ELF-1 (cell line): ENCODE measurements at places on chromosomes 2 and 18.

GRCh38 chr2:173652767-173653431 is 298.2 kb downstream of the CDCA7 start:
- DNase-seq: peak; percentile 29

GRCh38 chr2:74222300-74222650 is 23.9 kb downstream of the MTHFD2 start:
- DNase-seq: no peak

DNA sequence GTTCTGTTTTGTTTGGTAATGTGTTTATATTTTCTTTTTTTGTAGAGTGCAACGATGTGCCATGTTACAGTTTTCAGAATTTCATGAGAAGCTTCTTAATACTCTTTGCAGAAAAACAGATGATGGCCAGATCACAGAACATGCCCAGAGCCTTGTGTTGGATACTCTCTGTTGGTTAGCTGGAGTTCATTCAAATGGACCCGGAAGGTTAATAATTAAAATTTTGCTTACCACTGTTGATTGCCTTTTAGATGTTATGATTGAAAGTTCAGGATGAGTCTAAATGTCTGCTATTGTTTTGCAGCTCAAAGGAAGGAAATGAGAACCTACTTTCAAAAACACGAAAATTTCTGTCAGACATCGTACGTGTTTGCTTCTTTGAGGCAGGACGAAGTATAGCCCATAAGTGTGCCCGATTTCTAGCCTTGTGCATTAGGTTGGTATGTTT is 85.2 kb downstream of the BIRC6 start:
- no peak for DNase-seq

GRCh38 chr18:48300463-48300961 is 108.7 kb downstream of the ZBTB7C start:
- DNase-seq: peak; percentile 74

- no peak for DNase-seq
Observed at GRCh38 chr2:20702563-20702962, 35.6 kb downstream of the GDF7 start.

GRCh38 chr2:103459283-103459682 is 697.5 kb downstream of the TMEM182 start:
- no peak for DNase-seq

DNA sequence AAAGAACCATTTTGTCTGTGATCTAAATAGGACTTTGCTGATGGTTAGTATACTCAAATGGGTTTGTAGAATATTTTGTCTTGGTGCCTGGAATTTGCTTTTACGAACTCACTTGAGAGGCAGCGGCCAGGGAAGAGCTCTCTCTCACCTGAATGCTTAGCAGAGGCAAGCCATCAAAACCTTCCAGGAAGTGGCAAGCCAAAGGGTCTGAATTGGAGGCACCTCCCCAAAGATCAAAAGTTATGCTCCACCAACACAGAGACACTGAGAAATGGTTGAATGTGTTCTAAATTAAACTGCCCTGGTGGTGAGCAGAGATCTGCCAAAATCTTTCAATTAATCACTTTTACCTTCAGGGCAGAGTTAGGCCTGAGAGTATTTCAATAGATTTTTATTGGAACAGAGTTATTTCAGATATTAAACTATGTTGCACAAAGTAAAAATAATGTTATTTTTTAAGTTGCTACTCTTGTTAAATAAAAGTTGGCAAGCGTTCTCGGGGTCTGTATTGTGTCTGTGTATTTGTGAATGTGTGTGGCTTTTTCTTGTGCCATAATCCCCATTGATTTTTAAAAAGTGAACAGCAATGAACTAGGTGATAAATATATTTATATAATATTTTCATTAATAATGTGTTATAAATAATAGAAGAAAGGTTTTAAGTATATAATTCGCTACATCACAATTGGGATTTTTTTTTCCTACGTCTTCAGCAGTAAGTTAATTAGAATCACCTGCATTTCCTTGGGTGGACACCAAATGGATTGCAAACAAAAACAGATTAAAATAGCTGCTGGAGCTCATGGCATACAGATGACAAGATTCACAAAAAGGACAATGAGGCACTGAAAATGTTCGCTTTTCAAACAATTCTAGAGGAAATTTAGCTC is 416.1 kb downstream of the ARHGAP15 start:
- no peak for DNase-seq

DNA sequence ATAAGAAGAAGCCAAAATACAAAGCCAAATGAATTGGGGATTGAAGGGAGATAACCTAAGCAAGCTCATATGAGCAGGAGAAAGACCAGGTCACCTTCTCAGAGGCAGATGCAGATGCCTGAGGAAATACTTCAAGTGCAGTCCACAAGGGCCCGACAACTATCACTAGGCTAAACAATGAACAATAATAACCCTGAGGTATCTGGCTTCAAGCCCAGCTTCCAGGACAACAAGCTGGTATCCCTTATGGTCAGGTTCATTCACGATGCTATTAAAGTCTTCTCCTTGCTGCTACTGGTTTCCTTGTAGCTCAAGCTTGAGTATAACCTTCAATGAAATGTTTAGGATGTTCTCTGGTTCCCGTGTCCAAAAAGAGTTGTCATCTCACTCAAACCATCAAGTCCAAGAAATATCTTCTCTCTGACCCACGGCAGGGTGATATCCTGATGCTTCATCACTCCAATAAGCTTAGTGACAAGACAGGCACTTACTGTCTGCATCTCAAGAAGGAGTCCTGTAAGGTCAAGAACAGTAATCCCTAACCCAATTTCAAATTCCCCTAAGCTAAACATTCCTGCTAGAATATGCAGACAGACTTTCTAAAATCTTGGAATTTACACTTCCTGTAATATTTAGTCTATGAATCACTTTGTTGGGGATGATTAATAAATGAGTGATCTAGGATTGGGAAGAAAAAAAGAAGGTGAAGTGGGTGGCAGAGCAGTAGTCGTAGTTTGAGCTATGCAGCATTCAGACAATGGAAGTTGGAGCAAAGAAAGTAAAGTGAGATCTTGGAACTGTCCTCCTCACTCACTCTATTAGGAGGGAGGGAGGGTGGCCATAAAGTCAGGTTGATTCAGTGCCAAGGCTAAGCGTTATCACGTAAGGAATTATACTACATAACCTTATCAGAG is 33.1 kb downstream of the CHN1 start:
- DNase-seq: no peak

DNA sequence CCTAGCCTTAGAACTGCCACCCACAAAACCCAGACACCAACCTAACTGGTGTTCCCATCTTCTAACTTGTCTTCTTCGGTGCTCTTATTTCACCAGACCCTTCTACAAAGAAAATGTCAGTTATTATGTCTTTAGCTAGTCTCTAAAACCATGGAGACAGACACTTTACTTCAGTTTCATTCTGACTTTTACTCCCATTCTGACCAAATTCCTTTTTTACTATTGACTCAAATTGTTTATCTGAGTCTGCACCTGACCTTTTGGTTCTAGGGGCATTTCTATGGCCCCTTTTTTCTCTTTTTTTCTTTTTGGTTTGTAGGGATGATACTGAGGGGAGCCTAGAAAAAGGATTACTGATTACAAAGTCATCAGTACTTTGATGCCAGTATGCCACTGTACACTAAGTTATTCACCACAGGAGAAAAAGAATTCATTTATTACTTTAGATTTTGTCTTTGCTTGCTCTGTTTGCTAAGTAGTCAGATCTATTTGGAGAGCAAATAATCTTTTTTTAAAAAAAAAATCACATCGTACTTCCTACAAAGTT is 6.8 kb upstream of the SLC1A4 start:
- no peak for DNase-seq

DNA sequence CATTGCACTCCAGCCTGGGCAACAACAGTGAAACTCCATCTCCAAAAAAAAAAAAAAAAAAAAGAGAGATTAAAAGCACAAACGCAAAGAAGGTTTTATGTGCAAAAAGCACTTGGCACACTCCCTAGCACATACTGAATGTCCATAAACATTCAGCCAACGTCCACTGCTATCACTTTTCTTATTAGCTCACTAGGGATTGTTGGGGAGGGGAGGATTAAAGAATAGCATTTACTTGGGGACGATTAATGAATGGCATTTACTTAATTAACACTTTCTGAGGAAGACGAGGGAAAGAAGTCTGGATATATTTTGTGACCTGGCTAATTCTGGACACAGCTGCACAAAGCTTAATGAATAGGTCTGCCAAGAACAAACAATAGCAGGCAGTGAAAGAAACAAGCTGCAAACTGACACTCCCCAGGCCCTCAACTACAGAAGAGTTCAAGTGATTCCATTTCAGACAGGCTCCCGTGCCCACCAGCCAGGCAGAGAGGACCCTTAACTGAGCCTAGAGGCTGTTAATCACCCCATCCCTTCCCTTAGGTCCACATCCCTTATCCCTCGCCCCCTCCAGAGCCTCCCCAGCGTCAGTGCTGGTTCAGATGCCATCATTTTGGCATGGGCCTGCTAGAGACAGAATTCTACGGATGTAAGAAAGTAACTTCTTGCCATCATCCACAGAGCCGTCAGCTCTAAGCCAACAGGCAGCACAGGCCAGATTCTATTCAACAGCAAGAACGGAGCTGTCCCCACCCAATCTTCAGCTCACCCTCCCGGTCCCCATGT is 7.4 kb downstream of the CYB5A start:
- no peak for DNase-seq

DNA sequence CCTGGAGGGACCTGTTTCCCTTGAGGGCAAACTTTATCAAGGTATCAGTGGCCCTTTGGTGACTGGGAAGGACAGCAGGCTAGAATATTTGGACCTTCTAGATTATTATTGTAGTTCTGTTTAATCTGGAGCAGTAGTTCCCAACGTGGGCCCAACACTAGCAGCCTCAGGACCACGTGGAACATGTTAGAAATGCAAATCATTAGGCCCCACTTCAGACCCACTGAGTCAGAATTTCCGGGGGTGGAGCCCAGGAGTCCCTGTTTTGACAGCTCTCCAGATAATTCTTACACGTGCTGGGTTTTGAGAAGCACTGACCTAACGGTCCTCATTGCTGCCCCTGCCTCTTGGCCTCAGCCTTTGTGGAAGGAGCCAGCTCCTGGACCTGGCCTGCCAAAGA is 25.5 kb upstream of the DYNC2LI1 start:
- no peak for DNase-seq

GRCh38 chr2:122238006-122238559 is 482.6 kb downstream of the TSN start:
- DNase-seq: no peak

- no peak for DNase-seq
Observed at GRCh38 chr18:42028247-42028832, 73.3 kb downstream of the PIK3C3 start.

DNA sequence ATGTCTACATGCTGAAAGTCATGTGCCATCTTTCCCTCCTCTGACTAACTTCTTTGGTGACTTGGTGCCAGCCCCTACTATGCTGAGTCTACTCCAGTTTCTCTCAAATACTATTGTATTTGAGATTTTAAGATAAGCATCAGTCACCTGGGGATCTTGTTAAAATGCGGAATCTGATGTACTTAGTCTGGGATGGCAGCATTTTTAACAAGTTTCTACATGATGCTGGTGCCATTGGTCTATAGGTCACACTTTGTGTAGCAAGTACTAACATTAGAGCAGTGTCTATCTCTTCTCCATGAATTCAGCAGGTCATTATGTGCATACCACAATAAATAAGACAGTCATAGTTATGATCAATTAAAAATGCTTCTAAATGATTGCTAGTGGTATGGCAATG is 106.9 kb downstream of the CERS6 start:
- DNase-seq: no peak

GRCh38 chr2:223071139-223071538 is 19.1 kb downstream of the KCNE4 start:
- DNase-seq: no peak

GRCh38 chr2:83579507-83579906 is 879.6 kb downstream of the SUCLG1 start:
- no peak for DNase-seq

GRCh38 chr2:26561918-26562810 is 79.0 kb downstream of the CIB4 start:
- peak; percentile 59 for DNase-seq

DNA sequence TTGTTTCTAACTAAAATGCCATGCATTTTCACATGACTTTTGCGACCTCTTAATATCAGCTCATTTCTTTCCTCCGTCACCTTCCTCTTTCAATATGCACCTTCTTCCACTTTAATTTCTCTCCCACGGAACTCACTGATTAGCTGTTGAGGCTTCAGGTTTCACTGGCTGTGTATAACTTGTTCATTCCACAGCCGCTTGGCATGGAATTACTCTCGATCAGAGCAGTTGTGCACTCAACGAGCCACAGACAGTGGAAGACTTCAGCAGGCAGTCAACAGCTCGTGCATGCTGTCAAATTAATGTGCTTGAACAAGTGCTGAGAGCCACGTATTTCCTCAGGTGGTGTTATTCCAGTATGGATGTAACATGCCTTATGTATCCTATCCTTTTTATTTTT is 491.2 kb upstream of the DDX18 start:
- no peak for DNase-seq

DNA sequence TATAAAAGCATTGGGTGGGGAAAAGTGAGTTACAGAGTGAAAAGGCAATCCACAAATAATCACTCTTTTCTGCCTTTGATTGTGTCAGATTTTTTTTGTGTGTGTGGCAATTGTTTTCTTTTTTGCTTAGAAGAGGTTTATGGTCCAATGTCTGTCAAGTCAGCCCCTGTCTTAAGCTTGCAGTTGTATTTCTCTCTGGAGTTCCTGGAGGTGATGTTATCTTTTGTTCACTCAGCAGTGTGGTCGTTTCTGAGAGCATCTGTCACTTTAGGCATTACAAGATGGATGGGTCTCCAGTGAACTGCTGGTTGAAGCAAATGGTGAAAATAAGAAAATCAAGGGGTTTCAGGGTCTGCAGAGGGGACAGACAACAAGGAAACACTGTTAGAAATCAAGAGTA is 121.3 kb downstream of the GREB1L start:
- DNase-seq: peak; percentile 71

DNA sequence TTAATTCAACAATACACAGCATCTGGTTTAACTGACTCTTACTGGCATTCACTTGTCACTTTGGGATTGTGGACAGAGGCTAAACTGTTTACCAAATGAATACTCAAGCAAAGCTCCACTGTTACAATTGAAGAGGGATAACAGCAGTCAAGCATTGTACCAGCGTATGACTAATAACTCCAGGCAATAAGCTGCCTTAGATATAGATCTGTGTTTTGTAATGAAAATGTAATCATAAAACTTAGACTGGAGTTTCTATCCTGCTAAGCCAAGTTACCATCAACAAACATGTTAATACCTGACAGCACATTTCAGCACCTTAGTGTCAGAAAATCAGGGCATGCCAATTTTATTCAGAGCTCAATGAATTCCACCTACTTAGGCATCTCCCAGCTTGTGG is 889.5 kb downstream of the EPHA4 start:
- DNase-seq: no peak
